Cerebellar cortex (tissue), 1 donor: ENCODE measurements at places on chromosomes 4 and X.
A peak's percentile ranks its signal among the peaks of the same experiment; 100 is the strongest.

DNA sequence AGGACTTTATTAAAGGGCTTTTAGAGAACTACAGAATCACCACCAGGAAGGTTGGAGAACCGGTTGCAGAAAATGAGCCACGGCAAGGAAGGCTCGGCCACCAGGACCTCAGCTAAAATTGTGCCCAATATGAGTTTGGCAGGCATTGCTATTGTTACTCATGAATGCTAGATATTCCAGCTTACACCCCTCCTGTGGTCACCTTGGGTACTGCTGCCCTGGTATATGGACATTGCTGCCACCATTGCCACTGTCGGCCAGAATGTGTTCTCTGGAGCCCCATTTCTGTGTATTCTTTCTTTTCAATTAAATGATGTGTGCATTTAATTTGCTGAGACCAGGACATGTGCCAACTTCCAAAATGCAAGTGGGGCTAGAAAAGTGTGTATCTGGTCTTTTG lies 626.7 kb upstream of the BOD1L1 start:
- DNase-seq: peak; percentile 20

- no peak for DNase-seq
Observed at GRCh38 chr4:40458683-40459082, 123.5 kb downstream of the CHRNA9 start.

DNA sequence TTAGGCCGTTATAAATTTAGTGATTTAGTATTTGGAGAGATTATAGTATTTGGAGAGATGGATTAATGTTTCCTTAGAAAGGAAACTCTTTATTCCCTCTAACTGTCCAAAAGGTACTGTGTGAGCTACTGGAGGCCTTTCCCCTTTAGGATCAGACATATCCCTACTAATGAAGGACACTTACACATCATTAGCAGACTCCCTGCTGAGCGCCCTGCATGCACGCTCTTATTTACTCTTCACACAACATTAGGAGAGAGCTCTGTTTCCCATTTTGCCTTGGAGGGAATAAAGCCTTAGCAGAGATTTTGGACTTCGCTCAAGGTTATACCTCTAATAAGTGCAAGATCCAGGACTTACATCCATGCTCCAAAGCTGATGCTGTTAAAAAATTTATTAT lies 17.8 kb upstream of the STOX2 start:
- no peak for DNase-seq

GRCh38 chr4:133402616-133403015 lies 253.5 kb downstream of the PCDH10 start:
- DNase-seq: no peak

DNA sequence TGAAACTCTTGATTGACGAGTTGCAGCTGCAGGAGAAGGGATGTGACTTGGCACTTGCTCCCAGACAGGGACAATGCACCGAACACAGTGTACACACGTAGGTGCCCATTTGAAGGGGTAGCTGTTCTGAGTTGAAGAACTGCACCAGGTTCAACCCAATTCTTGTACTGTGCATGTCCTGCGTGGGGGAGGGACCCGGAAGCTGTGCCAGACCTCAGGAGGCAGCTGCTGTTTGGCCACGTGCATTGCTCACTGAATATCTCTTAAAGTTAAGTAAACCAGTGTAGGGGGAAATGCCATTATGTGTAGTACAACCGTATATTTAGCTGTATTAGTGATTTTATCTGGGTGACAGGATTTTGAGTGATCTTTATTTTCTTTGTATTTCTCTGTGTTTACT lies 12.0 kb upstream of the RBBP7 start:
- DNase-seq: no peak

GRCh38 chrX:134948333-134949241 lies 42.2 kb upstream of the SMIM10 start:
- DNase-seq: peak; percentile 48

GRCh38 chr4:39655211-39655610 lies 16.5 kb upstream of the SMIM14 start:
- no peak for DNase-seq

GRCh38 chr4:22019676-22020075 lies 71.1 kb upstream of the KCNIP4 start:
- DNase-seq: no peak

- peak; percentile 9 for DNase-seq
Observed at GRCh38 chr4:103915224-103915869, 195.6 kb upstream of the TACR3 start.
